ENCODE measurements at places on chromosomes 6 and 20. TPM values are rescaled to one million over a fixed set of nuclear protein-coding genes. Genes with fewer than 3 reads are reported as not detected.
A peak's percentile ranks its signal among the peaks of the same experiment; 100 is the strongest.

BPIFB1 gene
- total RNA-seq, result not detected

GRCh38 chr6:81613606-81614005 lies 138.9 kb downstream of the TENT5A start:
- no peaks in the 10 kb centered on the region for H3K4me1 ChIP-seq
- DNase-seq, result no peak
- H3K4me3 ChIP-seq, result no peak overlapping the region
- H3K36me3 ChIP-seq, result no peaks in the 10 kb centered on the region
- no peak overlapping the region for H3K27ac ChIP-seq
- H3K27me3 ChIP-seq, result no peaks in the 10 kb centered on the region

GRCh38 chr6:163427498-163428254 lies 13.2 kb downstream of the QKI start:
- peaks cover 96% of the 10 kb centered on the region for H3K4me1 ChIP-seq
- H3K36me3 ChIP-seq, result no peaks in the 10 kb centered on the region
- H3K4me3 ChIP-seq, result peak overlapping the region; percentile 17
- H3K27me3 ChIP-seq, result no peaks in the 10 kb centered on the region

GRCh38 chr6:39855356-39855995 lies 63.3 kb downstream of the DAAM2 start:
- DNase-seq, result no peak
- H3K27ac ChIP-seq, result peak overlapping the region; percentile 46
- H3K4me3 ChIP-seq, result no peak overlapping the region
- no peaks in the 10 kb centered on the region for H3K36me3 ChIP-seq
- H3K27me3 ChIP-seq, result no peaks in the 10 kb centered on the region

DNA sequence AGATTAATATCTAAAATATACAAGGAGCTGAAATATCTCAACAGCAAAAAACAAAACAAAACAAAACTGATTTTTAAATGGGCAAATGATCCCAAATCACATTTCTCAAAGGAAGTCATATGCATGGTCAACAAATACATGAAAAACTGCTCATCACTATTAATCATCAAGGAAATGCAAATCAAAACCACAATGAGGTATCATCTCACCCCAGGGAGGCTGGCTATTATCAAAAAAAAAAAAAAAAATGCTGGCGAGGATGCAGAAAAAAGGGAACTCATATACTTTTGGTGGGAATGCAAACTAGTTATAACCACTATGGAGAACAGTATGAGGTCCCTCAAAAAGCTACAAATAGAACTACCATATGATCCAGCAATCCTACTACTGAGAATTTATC lies 34.6 kb downstream of the REPS1 start:
- H3K27ac ChIP-seq, result no peak overlapping the region
- no peaks in the 10 kb centered on the region for H3K36me3 ChIP-seq
- no peak overlapping the region for H3K4me3 ChIP-seq
- H3K4me1 ChIP-seq, result peaks cover 7% of the 10 kb centered on the region
- no peaks in the 10 kb centered on the region for H3K27me3 ChIP-seq
- DNase-seq, result no peak

DNA sequence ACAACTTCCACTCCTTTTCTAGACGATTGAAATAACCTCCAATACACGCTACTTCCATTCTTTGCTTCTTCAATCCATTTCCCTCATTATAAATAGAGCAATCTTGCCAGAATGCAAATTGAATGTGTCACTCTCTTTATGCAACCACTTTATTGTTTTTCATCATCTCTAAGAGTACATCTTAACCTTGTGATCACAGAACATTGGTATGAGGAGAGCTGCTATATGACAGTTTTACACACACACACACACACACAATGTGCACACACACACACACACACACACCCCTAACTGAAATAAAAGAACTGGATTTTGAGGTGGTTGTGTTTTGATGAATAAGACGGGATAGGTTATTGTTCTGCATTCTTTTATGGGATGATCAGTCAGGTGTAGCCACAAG lies 187.0 kb downstream of the HDGFL1 start:
- no peak overlapping the region for H3K27ac ChIP-seq
- H3K4me3 ChIP-seq, result no peak overlapping the region
- H3K36me3 ChIP-seq, result no peaks in the 10 kb centered on the region
- H3K4me1 ChIP-seq, result no peaks in the 10 kb centered on the region
- DNase-seq, result no peak

All from gastrocnemius medialis (tissue), 4 donors.